Pericardium fibroblast (primary cell): ENCODE measurements at places on chromosomes 2 and 18. TPM values are rescaled to one million over a fixed set of nuclear protein-coding genes. Genes with fewer than 3 reads are reported as not detected.

The NEU2 gene
- total RNA-seq, result not detected in 2 replicates

The FBLN7 gene
- 3.7 and 5.4 TPM in 2 replicates for total RNA-seq

The SPHKAP gene
- not detected in 2 replicates for total RNA-seq

The LCT gene
- total RNA-seq, result not detected in 2 replicates

The COLEC11 gene
- total RNA-seq, result 1.4 and 8.9 TPM in 2 replicates

The ABHD1 gene
- not detected in 2 replicates for total RNA-seq

The SLC5A7 gene
- total RNA-seq, result not detected in 2 replicates

The POTEJ gene
- total RNA-seq, result not detected in 2 replicates

The SERPINB3 gene
- not detected in 2 replicates for total RNA-seq

The CAPN14 gene
- total RNA-seq, result 0.09 TPM in 1 of 2 replicates, not detected in the other

The CFAP53 gene
- under 0.01 TPM in 1 of 2 replicates, not detected in the other for total RNA-seq

The MFSD2B gene
- total RNA-seq, result 0.60 TPM in 1 of 2 replicates, not detected in the other
